Heart right ventricle (tissue), 16 donors: ENCODE measurements at places on chromosomes 5 and 9. TPM values are rescaled to one million over a fixed set of nuclear protein-coding genes. Genes with fewer than 3 reads are reported as not detected.

DNA sequence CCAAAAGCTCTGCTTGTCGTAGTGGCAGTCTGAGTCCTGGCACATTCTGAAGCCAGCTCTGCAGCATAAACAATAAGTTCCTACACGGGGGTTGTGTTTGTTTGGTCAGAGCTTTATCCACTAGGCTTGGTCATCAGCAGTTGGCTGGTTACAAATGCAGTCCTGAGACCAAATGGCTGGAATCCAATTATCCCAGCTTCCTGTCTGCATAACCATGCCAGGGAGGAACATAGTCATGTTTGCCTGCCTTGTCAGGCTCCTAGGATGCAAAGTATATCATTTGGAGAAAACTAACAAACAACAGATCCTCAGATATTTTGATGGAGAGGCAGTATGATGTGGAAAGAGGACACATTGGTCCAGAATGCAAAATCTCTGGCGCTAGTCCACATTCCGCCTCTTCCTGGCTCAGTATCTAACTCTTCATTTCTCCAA, 85.8 kb downstream of the FBXO38 start:
- H3K36me3 ChIP-seq, result no peaks in the 10 kb centered on the region
- H3K4me1 ChIP-seq, result peaks cover 35% of the 10 kb centered on the region
- H3K4me3 ChIP-seq, result no peak overlapping the region

GRCh38 chr5:103561685-103562452, 720 bp downstream of the NUDT12 start:
- H3K27me3 ChIP-seq, result no peaks in the 10 kb centered on the region
- peaks cover 7% of the 10 kb centered on the region for H3K4me1 ChIP-seq
- H3K4me3 ChIP-seq, result peak overlapping the region; percentile 80
- H3K36me3 ChIP-seq, result no peaks in the 10 kb centered on the region
- no peak for DNase-seq

The PCDHB7 gene
- 1.1 TPM for total RNA-seq

The MYOZ3 gene
- total RNA-seq, result 6.2 TPM
